ENCODE measurements at places on chromosomes 1 and 21.

DNA sequence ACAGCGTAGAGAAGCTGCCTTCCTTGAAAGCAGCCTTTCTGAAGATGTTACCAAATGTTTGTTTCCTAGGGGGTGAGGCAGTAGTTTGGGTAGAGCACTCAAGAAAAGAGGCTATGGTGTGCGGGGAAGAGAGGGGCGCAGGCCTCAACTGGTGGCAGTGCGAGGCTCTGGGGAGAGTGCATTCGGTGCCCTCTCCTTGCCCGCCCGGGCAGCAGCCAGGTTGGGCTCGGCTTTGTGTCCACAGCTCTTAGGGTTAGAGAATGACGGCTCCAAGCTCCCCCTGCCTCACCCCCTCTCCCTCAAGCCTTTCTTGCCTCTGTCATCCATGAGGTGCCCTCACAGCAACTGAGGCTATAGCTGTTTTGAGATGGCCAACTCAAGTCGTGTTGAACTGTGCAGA lies 899 bp upstream of the SLFNL1 start:
- no peak for DNase-seq

DNA sequence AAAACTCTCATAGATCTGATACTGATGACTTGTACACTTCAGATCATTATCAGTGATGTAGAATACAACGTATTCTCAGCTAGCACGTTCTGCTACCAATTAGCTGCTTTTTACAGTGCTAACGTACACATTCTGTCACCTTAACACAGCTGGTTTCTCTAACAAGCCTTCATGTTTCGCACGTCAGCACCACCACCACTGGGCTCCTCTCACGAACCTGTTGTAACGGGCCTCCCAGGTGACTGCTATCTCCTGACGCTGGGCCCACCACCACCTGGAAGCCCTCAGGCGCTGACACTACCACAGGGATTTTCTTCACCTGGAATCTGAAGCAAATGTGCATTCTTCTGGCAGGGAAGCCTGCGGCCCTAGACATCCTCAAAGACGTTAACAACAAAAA lies 19.8 kb downstream of the TOMM20 start:
- no peak for DNase-seq

- no peak for DNase-seq
Measured at GRCh38 chr1:200676829-200677228, 7.1 kb upstream of the DDX59 start.

GRCh38 chr21:44337449-44337848 lies 1.7 kb downstream of the CFAP410 start:
- DNase-seq, result no peak

DNA sequence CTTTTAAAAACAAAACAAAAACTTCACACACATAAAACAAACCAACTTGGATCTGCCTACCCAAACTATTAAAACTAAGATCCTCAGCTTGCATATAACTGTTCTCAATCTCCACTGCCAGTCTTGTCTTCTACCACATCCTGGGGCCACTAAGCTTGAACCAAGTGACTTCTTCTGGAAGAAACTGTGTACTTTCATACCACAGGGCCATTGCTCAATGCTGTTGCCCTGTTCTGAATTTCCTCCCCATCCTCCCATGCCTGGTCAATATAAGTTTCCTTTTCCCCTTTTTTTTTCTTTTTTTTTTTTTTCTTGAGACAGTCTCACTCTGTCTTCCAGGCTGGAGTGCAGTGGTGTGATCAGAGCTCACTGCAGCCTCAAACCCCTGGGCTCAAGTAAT lies 109.9 kb downstream of the KIAA0319L start:
- DNase-seq, result no peak

- no peak for DNase-seq
Measured at GRCh38 chr1:169692756-169693460, 18.5 kb downstream of the SELL start.

DNA sequence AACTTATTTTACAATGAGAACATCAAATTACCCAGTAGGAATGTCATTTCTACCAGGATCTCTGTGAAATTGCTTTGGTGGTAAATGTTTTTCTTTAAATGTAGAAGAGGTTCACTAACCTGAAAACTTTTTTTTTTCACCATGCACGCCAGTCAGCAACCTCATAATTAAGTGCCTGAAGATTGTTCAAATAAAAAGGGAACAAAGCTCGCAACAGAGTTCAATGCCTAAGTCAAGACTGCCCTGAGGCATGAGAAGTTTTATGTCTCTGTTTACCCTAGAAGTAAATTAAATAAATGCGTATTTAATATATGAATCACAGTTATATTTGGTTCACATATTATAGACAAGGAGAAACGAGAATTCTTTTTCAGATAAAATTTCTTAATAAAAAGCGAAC lies 13.8 kb upstream of the SYDE2 start:
- no peak for DNase-seq

DNA sequence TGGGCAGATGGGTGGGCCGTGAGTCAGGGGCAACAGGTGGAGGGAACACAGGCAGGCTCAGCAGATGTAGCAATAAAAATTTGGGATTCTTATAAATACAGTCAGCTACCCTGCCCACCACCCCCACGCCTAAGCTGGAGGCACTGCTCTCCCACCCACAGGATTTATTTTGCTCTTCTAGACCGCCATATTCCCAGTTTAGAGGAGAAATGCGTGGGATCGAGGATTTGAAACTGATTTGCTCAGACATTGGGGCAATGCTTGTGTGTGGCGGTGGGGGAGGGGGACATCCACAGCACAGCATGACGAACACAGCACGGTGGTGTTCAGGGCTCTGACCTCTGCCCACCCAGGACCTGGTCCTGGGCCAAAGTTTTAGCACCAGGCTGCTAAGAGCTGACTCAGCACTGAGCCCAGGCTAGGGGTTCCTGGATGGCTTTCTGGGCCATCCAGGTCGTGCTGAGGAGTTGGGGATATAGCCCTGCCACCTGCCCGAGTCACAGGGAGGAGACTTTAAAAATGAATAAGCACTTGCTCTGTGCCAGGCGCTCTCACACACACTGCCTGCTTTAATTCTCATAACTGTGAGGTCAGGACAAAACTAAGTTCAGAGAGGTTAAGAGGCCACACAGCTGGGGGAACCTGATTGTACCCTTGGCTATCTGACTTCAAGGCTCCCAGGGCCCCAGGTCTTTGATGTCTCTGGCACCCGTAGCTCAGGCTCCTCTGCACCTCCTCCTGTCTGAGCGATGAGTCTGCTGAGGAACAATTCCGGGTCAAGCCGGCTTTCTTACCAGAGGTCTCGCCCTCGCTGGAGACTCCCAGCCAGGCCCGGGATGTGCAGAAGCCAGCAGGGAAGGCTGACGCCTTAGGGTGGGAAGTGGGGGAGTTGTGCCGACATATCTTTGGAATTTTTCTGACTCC lies 29.4 kb upstream of the CSF1 start:
- no peak for DNase-seq

DNA sequence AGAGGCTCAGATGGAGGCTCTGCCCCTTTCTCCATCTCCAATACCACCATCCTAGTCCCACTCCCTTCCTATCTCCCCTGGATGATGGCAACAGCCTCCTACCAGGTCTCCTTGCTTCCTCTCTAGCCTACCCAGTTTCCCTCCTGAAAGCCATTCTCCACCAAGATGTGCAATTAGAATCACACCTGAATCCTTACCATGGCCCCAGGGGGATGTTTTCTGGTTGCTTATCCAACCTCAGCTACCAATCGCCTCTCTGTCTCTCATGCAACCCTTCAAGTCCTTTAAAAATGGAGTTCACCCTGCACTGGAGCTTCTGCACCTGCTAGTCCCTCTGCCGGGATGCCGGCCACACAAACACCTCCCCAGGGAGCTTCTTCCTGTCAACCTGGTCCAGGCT lies 2.9 kb downstream of the RCAN1 start:
- DNase-seq, result no peak

DNA sequence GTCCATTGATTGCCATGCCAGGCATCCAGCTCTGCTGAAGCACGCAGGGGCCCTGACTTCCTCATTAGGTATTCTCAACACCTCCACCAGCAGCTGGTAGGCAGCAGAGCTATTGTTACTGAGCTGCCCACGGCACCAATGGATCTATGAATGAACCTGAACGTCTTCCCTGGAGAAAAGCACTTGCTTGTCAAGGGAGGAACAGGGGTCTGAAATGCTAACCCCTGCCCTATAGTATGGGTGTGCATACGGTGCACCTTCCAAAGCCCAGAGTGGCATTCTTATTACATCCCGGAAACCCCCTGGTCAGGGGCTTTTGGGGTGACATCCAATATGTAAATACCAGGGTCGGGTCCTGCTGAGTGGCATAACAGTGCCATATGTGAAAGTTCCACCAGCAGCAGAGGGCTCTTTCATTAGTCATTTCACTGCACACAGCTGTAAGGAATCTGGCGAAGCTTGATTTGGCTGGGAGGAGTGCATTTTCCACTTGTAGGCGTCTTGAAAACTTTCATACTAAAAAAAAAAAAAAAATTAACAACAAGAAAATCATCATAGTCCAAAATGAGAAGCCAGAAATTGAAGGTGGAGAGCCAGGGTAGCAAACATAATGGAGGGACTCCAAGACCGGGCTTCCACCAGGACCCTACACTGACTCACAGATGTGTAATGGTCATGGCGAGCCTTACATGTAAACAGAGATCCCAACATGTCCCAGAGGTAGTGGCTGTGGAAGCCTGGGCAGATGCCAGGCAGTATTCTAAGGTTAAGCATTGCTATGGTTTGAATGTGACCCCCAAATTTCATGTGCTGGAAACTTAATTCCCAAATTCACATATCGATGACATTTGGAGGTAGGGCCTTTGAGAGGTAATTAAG lies 58.8 kb upstream of the PRDX6 start:
- DNase-seq, result no peak

DNA sequence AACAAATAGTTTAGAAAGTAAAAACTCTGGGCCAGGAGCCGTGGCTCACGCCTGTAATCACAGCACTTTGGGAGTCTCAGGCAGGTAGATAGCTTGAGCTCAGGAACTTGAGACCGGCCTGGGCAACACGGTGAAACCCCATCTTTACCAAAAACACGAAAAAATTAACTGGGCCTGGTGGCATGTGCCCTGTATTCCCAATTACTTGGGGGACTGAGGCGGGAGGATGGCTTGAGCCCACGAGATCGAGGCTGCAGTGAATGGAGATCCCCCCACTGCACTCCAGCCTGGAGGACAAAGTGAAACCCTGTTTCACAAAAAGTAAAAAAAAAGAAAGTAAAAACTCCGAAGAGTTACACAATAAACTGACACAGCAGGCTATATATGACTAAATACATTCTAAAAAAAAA lies 10.6 kb downstream of the CEP170 start:
- DNase-seq, result no peak

DNA sequence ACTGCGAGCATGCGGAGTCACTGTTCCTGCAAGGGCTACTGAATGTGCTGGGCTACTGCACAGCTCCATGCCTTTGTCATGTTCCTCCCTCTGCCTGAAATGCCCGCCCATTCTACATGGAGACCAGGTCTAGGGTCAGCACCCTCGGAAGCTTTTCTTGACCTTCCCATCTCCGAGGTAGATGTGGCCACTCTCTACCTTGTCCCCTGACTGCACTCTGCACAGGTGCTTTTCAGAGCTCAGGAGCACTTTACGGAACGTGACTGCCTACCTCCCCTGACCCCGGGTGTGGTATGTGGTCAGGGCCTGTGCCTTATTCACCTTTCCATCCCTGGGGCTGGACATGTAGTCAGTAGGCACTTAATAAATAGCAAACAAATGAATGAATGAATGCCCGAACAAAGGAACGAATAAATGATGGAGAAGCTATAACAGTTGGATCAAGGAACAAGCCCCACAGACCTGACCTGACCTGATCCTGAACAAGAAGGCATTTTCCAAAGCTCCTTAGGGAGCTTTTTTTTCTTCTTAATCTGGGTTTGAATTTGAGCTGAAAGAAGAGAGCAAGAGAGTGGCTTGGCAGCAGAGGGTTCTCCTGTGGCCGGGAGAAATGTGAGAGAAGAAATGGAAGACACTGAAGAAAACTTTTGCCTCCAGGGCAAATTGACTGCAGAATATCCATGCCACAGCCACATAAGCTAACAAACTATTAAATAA lies 7.9 kb downstream of the RD3 start:
- no peak for DNase-seq

DNA sequence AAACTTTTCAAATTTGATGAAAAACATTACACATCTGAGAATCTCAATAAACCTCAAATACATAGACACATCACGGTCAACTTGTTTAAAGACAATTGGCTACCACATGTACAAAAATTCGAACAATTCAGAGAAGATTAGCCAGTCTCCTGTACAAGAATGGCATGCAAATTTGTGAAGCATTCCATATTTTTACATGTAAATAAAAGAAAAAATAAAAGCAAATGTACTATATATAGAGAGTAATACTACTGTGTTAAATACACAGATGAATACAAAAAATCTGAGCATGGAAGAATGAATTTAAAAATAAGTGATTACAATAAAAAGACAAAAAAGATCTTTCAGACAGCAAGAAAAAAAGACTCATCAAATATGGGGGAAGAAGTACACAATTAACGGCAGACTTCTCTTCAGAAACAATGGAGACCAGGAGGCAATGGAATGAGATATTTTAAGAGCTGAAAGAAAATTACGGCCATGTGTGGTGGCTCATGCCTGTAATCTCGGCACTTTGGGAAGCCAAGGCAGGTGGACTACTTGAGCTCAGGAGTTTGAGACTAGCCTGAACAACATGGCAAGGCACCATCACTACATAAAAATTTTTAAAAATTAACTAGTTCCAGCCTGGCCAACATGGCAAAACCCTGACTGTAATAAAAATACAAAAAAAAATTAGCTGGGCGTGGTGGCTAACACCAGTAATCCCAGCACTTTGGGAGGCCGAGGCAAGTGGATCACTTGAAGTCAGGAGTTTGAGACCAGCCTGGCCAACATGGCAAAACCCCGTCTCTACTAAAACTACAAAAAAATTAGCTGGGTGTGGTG lies 23.2 kb downstream of the HAX1 start:
- no peak for DNase-seq

DNA sequence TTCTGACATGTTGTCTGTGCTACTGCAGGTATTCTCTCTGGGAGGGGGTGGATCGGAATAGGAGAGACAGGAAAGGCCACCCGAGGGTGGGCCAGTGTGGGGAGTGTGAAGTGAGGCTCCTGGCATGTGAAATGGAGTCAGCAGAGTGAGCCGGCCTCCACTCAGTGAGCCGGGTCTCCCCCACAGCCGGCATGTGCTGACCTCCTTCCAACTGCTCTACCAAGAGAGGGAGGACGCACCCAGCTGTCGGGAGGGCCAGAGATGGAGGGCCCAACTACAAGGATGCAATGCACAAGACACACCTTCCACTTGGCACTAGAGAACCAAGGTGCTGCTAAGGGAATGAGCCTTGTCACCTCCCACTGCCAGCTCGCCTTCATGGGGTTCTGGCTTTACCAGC lies 28.2 kb upstream of the CLSTN1 start:
- no peak for DNase-seq

GRCh38 chr1:226479474-226479873 lies 69.1 kb upstream of the STUM start:
- DNase-seq, result no peak
